Activated B cell treated with CpG ODN at 0.5 μM for 24 hours (primary cell): ENCODE measurements at places on chromosomes 13 and 19. TPM values are rescaled to one million over a fixed set of nuclear protein-coding genes. Genes with fewer than 3 reads are reported as not detected.

DNA sequence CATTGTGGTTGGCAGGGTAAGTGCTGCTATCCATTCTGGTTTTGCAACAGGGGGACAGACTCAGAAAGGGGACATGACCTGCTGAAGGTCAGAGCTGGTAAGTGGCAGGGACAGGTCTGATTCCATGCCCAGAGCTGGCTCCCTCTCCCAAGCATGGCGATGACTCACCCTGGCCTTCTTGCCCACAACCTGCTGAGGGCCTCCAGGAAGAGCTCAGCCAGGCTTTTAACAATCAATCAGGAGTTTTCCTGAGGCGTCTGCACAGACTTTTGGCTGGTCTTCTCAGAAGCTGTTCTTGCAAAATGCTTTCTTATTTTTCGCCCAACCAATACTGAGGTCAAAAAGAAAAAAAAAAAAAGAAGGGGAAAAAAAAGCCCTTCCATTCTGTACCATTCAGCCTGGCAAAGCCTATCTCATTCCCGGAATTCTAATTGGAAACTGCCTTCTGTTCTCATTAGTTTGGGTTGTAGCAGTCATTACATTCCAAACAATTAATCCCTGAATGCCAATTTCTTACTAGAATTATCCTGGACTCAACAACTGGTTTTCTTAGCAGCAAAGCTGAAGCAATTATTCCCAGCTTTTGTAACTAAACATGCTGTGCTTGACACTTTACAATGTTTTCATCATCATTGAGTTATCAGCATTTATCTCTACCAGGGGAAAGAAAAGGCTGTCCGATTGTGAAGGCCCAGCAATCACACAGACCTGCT lies 17.7 kb downstream of the SIAH3 start:
- DNase-seq: no peak

DNA sequence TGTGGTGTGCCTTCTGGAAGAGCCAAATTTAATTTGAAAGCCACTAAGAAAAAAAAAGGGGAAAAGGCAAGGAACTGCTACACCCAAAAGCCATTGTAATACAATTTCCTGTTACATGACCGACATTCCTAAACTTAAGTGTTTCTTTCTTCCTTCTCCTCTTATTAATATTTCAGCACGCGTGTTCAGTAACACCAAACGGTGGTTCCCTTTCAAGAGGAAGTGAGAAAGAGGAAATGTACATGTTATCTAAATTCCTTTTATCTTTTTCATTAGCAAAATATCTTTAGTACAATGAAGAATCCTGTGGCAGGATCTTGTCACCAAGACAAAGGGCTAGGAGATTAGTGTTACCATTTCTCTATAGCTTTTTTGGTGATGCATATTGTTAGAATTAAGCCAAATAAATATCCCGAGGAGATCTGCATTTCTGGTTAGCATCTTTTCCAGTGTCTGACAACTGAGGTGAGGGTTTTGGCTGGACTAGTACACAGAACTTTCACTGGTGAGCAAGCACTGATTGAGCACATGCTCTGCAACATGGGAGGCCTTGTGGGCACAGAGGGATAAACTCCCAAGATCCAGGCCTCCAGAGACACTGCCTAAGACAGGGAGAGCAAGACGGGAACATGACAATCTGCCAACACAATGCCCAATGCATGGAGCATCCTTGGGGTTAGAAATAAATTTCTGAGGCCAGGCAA lies 22.1 kb downstream of the LATS2 start:
- DNase-seq: no peak

GRCh38 chr13:63011996-63012395 lies 1596.3 kb upstream of the PCDH20 start:
- DNase-seq: no peak

DNA sequence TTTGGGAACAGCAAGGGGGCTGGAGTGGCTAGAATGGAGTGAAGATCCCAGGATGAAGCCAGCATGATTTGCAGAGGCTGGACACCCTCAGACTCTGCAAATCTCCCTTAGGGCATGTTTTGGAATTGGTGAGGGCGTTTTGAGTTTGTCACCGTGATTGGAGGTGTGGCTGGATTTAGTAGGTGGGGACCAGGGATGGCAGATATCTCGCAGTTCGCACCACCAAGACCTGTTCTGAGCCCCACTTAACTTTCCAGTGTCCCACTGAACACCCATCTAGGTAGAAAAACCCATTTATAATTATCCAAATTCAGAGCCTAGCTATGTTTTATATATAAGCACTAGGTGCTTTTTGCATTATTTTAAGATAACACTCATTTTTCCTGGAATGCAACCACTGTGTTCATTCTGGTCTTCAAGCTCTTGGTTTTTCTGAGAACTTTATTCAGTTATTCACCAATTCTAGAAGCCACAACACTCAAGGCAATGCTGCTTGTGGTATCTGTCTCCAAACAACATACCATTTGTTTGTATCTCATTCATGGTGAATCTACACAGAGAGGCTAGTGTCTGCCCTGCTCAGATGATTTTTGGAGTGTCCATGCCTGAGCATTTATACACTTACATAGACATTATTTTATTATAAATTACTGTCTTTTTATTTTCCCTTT lies 3.0 kb upstream of the NANOS2 start:
- no peak for DNase-seq

The WDR88 gene
- 0.51 TPM in 1 of 2 replicates, not detected in the other for total RNA-seq

- no peak for DNase-seq
Observed at GRCh38 chr13:60959427-60959826, 456.2 kb downstream of the PCDH20 start.

DNA sequence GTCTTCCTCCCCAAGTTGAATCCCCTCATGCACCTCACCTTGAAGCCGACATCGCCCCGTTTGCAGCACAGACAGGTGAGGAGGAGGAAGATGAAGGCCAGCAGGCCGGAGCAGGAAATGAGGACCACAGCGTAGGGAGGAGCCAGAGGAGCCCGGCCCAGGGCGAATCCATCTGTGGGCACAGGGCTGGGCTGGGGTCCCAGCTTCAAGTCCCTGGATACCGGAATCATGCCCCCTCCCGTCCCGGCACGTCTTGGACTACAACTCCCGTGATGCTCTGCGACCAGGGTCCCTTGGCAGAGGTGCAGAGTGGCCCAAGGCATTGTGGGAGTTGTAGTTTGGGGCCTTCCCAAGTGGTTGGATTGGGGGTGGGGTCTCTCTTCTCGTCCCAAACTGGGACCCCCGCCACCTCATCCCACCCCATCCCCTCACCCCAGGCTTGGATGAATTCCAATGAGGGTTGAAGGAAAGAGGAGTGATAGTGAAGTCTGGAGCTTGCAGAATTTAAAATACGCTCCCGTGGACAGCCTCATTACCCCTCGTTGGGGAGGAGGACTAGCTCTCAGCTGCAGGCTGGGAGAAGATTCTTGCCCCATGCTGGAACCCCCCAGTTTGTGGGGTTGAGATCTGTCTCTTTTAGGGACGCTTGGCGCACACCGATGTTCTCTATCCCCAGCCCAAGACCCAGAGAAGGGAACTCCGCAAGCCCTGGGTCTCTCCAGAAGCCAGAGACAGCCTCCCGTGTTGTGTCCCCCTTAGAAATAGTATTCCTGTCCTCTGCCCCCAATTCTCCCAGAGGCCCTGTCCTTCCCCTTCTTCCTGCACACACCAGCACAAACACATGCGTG lies 990 bp downstream of the LMTK3 start:
- DNase-seq: peak; percentile 51

GRCh38 chr13:104984296-104984818 lies 1551.1 kb downstream of the EFNB2 start:
- no peak for DNase-seq

DNA sequence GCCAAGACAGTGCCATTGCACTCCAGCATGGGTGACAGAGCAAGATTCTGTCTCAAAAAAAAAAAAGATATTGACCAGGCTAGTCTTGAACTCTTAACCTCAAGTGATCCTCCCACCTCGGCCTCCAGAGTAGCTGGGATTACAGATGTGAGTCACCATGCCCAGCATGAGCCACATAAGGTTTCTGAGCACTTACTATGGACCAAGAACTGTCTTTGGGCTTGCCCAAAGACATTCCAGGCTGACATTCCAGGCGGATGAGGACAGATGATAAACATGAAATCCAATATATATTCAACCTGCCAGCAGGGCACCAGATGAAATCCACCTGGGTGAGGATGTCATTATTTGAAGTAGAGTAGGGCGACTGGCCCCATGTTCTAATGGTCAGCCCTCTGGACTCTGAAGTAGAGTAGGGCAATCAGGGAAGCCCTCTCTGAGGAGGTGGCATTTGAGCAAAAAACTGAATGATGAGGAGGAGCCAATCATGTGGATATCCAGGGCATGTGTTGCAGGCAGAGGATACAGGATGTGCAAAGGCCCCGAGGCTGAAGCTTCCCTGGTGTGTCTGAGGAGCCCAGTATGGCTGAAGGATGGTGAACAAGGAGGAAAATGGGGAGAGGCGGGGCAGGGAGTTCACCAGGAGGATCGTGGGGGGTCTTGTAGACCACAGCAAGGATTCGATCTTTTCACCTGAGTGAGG lies 4.0 kb downstream of the C19orf38 start:
- no peak for DNase-seq

DNA sequence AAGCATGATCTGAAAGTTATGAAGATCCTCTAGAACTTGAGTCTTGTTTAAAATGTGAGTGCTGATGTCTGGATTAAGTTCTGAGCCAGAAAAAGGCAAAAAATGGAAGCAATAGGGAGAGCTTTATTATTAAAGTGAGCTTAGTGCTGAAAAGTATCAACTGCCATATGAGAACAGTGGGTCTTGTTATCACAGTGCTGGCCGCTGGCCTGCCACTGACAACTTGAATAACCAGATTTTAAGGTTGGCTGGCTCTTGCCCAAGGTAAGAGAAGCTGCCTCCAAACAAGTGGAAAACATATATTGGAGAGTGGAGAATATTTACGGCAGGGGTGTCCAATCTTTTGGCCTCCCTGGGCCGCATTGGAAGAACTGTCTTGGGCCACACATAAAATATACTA lies 33.9 kb downstream of the NUFIP1 start:
- no peak for DNase-seq

GRCh38 chr19:35732540-35733179 lies 9.6 kb downstream of the IGFLR1 start:
- no peak for DNase-seq

The SWSAP1 gene
- 4.3 and 5.1 TPM in 2 replicates for total RNA-seq

The PCDH9 gene
- 5.6 and 6.4 TPM in 2 replicates for total RNA-seq

The C19orf38 gene
- total RNA-seq: 0.62 and 1.0 TPM in 2 replicates

DNA sequence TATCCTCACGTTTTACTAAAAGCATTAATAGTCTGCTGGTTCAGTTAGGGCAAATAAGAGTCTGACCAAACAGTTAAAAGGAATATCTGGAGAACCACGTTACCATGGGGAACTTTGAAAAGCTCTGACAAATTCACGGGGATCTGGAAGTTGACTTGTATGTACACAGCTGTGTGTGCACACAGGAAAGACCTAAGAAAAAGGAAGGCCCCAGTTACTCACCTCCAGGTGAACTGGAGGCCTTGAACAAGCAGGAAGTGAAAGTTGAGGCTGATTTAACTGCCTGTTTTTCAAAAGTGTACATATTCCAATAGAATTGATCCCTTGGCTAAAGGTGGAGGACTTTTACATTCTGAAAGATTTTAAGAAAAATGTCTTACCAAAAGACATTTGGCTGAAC lies 1891.6 kb upstream of the PCDH20 start:
- no peak for DNase-seq

GRCh38 chr13:94556621-94557020 lies 39.3 kb downstream of the TGDS start:
- DNase-seq: no peak
